ENCODE measurements at places on chromosomes 6 and 20. TPM values are rescaled to one million over a fixed set of nuclear protein-coding genes. Genes with fewer than 3 reads are reported as not detected.

GRCh38 chr20:19423900-19424620 is 211.6 kb downstream of the SLC24A3 start:
- no peak for DNase-seq

The SLC35A1 gene
- total RNA-seq: 17.6 TPM

The TULP1 gene
- total RNA-seq: not detected

- DNase-seq: no peak
Measured at GRCh38 chr20:45223136-45223535, 2.0 kb downstream of the SEMG2 start.

DNA sequence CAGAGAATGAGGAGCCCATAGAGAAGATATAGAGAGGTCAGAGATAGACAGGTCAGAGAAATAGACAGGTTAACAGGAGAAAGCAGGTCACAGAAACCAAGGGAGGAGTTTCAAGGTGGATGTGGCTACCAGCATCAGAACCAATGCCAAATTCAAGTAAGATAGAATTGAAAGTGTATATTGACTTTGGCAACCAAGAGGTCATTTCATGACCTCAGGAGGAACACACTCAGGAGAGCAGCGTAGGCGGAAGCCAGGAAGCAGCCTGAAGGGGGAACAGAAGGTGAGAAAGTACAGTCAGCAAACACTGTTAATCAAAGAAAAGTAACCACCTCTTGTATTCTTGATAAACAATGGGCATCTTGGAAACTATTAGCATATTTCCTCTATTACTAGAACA is 33.9 kb upstream of the ALDH8A1 start:
- no peak for DNase-seq

DNA sequence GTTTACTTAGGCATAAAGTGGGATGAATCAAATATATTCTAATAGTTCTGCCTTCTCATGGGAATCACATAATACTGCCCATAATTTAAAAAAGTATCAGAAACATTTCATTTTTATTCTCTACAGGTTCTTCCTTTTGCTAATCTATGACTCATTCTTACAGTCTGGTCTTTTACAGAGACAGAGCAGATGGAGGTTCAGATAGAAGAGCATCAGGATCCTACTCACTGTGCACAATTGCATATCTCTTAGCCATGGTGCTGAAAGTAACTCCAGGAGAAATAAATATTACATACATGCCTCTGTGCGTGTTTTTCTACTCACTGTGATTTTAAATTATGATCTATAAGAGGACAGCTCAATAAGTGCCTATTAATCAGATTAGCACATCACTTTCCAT is 16.3 kb upstream of the OR2B6 start:
- no peak for DNase-seq

DNA sequence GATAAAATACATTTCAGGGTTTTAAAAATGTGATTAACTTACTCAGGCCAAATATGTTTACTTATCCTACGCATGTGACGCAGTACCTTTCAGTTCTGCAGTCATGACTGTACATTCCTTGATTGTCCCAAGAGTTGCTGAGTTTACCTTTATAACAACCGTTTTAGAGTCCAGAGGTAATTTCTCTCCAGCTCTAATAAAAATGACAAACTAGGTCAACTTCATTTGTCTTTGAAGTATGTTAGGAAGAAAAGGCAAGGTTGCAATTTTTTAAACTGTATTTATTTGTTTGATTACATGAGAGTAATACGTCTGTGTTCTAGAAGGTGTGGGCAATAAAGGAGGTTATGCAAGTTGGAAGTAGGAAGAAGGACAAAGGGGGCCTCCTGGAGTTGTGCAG is 38.6 kb upstream of the UBR2 start:
- DNase-seq: no peak

- no peak for DNase-seq
Measured at GRCh38 chr6:104718672-104719071, 141.0 kb downstream of the HACE1 start.

- DNase-seq: no peak
Measured at GRCh38 chr6:16141514-16141913, 12.6 kb downstream of the MYLIP start.

DNA sequence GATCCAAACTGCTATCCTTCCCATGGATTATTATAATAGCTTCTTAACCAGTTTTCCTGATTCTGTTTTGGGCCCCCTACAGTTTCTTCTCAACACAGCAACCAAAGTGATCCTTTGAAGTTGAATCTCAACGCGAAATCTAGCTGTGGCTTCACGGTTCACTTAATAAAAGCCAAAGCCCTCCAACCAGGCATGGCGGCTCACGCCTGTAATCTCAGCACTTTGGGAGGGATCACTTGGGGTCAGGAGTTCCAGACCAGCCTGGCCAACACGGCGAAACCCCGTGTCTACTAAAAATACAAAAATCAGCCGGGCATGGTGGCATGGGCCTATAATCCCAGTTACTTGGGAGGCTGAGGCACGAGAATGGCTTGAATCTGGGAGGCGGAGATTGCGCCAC is 3.3 kb downstream of the RMND1 start:
- DNase-seq: no peak

The BFSP1 gene
- 1.8 TPM for total RNA-seq

The NOX3 gene
- total RNA-seq: not detected

The HMGN3 gene
- total RNA-seq: 198 TPM

The DNAH8 gene
- total RNA-seq: not detected

The SHLD1 gene
- 11.2 TPM for total RNA-seq

DNA sequence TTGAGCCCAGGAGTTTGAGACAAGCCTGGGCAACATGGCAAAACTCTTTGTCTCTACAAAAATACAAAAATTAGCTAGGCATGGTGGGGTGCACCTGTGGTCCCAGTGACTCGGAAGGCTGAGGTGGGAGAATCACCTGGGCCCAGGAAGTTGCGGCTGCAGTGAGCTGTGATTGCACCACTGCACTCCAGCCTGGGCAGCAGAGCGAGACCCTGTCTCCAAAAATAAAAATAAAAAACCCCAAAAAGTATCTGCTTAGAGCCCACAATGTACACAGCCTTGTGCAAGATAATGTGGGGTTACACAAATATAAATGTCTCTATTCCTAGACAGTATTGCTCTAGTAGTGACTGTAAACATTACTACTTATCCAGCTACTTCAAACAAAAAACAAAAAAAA is 5.9 kb downstream of the ESF1 start:
- DNase-seq: no peak

The FHL5 gene
- 0.62 TPM for total RNA-seq

- DNase-seq: no peak
Measured at GRCh38 chr6:52201046-52201445, 14.9 kb downstream of the IL17A start.

GRCh38 chr20:32682508-32682987 is 8.8 kb upstream of the C20orf203 start:
- no peak for DNase-seq

DNA sequence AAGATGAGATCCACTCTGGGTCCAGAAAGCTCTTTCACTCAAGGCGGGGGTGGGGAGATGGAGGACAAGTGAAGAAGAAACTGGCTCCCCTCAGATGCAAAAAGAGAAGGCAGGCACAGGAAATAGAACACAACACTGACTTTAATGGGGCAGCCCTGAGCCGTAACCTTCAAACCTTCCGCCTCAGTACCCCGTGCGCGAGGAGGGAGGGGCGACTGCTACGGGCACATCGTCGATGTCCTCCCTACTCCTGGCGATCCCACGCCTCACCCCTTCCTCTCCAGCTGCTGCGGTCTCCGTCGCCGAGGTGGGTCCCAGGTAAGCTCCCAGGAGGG is 3.9 kb downstream of the SPEF1 start:
- no peak for DNase-seq

DNA sequence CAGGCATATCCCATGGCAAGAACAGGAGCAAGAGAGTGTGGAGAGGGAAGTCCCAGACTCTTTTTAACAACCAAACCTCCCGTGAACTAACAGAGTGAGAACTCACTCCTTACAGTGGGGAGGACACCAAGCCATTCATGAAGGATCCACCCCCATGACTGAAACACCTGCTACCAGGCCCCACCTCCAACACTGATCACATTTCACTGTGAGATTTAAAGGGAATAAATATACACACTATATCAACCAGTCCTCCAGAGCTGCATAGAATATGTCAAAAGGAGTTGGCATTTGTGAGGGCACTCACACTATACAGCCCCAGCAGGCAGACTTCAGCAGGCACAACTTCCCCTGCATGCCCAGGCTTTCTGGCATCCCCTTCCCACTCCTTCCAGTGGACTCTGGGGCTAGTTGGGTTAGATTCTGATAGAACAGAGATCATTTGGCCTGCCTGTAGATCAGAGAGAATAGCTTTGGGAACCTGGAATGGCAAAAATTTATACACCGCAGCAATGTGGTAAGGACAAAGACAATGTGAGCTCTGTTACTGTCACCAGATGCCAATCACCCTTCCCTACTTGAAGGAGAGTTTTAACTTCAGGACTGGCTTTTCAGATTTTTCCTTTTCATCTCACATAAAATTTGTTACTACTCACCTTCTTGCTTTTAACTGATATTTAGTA is 25.2 kb upstream of the TENT5A start:
- peak; percentile 31 for DNase-seq

- no peak for DNase-seq
Measured at GRCh38 chr6:116766506-116767176, 1.1 kb upstream of the FAM162B start.

GRCh38 chr6:113481910-113482309 is 375.2 kb upstream of the MARCKS start:
- no peak for DNase-seq

DNA sequence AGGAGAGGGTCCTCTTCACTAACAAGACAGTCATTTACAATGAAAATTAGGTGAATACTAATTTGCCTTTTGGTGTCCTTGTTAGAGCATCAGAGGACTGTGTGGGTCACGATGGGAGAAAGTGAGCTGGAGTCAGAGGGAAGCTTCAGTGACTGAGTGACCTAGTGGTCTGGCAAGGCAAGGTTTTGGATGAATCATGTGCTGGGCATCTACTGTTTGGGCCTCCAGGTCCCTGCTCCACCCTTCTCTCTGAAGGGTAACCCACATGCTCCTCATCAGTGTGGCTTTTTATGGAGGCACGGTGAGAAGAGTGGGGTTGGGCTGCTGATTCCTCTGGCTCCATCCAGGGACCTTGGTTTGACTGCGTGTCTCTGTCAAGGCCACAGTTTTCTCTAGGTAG is 60.5 kb upstream of the EXOC2 start:
- DNase-seq: no peak

The FAM83C gene
- total RNA-seq: not detected

The CALHM6 gene
- 3.4 TPM for total RNA-seq

DNA sequence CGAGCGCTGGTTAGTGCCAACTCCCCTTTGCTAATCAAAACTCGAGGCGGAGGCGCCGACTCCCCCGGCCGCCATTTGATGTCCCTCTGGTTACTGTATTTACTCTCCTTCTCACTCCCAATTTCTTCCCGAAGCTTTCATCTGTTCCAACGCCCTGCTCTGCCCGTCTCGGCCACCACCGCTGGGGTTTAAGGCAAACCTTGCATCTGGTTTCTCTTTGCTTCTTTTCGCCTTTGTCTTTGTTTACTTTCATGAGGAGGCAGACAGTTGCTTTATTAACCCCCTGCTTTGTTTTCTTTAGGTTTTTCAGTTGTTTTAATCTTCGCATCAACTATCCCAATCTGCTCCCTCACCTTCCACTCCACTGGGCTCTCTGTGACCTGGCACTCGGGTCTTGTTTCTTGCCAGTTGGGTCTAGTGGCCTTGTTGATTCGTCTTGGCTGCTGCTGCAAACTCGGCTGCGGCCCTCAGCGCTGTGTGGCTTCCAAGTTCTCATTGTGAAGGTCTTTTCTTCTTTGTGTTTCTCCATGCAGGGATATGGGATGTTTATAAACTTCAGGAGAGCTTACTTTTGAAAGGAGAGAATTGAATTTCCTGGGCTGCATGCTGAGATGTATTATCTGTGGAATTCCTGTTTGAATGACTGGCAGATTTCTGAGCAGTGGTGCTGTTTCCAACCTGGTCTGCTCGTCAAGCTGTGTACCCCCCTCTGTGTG is 155.1 kb downstream of the CDC5L start:
- DNase-seq: peak; percentile 77

GRCh38 chr6:77034161-77034560 is 429.1 kb downstream of the HTR1B start:
- DNase-seq: no peak

The MTFR2 gene
- 0.71 TPM for total RNA-seq

The HLA-DQB1 gene
- 15.0 TPM for total RNA-seq

- no peak for DNase-seq
Measured at GRCh38 chr6:94389218-94389617, 969.9 kb upstream of the EPHA7 start.

The MROH8 gene
- 8.4 TPM for total RNA-seq

- no peak for DNase-seq
Measured at GRCh38 chr20:32685541-32686529, 12.1 kb upstream of the C20orf203 start.

DNA sequence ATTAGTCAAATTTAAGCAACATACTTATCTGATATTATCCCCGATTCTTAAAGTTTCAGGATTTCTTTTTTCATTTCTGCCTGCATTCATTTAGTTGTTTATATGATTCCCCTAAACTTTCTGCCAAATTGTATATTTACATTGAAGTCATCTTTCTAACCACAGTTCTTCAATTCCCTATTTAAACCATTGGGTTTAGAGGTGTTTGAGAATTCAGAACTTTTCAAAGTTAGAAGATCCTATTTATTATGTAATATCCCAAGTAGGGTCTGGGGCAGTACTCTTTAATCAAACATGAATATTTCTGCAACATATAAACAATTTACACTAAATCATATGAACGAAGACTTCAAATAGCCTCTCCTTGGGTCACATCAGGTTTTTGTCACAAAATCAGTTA is 52.9 kb downstream of the KLHL31 start:
- DNase-seq: no peak

The SIRPB2 gene
- total RNA-seq: 4.9 TPM

DNA sequence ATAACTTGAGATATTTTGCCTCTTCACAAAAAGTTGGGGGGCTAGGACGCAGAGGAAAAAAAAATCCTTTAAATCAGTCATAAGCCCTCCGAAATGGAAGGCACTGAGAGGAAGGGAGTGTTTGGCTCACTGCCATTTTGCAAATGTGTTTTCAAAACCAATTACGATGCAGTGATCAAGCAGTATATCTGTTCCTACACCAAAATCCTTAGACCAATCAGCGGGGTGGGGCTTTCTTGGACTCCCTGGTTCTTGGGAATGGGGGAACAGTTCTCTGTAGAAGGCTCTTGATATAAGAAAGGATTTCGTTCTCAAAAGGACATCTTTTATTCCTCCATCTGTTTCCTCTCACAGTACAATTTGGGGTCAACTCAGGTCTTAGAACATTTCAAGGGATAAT is 478.6 kb upstream of the JARID2 start:
- no peak for DNase-seq

GRCh38 chr6:1890071-1890470 is 280.4 kb downstream of the FOXC1 start:
- no peak for DNase-seq

Measured in right cardiac atrium (tissue), 5 donors.